MV-4-11 (cell line): ENCODE measurements at places on chromosomes 1 and 21.
A peak's percentile ranks its signal among the peaks of the same experiment; 100 is the strongest.

DNA sequence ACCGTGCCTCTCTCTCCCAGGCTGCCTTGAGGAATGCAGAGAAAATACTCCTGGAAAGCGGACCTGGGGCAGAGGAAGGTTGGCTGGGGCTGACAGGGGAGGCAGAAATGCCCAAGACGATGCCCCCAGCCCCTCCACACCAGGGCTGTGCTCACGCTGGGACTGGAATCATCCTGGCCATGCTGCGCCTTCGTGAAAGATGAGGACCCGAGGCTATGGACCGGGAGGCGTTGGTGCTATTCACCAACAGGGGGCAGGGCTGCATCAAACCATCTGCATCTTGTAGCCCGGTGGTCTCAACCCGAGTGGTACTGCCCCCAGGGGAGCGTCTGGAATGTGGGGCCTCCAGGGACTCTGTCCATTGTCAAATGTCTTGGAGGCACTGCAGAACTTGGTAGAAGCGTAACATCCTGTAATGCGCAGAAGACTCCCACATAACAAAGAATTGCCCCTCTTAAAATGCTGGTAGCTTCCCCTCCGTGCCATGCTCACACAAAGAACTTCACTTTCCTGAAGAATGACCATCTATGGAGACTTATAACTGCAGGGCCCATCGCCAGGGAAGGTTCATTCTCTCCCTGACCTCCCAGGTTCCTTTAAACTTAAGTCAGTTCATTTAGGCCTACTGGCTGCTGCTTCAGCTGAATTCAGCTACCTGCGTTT, 251.2 kb downstream of the RRAGC start:
- no peak for DNase-seq

GRCh38 chr1:30012455-30013440, 710.6 kb downstream of the MATN1 start:
- no peak for DNase-seq

DNA sequence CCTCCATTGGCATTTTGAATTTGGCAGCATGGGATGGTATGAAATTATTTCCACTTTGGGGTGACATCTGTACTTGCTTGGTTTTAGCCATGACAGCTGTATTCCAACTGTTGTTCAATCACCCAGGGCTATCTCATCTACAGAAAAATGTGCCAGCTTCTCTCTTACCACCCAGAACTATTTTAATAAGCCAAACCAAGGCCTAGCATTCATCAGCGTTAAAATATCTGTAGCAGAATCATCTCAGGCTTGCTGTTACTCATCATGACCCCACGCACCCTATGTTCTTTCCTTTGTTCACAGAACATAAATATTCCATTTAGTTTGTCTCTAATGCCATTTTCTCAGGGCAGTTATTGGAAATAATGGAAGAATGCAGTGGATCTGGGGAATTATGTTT, 49.8 kb downstream of the GIPC2 start:
- no peak for DNase-seq

GRCh38 chr1:21815724-21816321, 3.8 kb downstream of the LDLRAD2 start:
- DNase-seq: peak; percentile 83

DNA sequence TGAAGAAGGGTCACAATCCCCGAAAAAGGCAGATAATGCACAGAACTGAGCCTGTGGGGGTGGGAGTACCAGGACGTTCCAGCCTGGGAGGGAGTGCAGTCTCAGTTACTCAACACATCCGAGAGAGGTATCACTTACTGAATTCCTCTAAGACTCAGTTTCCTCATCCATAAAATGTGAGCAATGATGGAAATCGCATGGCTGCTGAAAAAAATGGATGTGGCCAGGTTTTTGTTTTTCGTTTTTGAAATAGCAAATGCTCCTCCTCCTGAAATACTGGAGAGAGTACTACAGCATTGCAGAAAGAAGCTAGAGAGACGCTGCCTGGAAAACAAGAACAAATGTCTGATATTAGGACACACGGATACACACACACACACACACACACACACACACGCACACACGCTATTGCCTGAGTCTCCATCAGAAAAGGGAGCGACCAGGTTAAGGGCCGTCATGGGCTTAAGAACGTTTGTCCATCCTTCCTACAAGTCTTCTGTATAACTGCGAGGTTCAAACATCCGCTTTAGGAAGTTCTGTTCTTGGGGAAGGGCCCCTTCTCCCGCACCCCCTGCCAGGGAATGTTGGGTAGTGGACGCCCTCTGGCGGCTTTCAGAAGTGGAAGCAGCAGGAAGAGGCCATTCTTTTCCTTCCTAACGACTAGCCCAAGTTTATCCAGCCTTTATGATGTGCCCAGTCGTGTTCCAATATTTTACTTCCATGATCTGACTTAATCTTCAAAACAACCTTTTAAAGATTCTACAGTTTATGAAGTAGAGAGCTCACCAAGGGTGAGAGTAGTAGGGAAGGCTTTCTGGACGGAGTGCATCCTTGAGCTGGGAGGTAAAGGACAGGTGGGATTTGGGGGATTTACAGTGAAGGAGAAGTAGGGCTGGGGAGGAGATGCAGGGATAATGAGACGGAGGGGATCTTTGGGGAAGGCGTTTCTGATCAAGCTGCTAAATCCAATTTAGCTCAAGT, 699 bp upstream of the NES start:
- peak; percentile 62 for DNase-seq

DNA sequence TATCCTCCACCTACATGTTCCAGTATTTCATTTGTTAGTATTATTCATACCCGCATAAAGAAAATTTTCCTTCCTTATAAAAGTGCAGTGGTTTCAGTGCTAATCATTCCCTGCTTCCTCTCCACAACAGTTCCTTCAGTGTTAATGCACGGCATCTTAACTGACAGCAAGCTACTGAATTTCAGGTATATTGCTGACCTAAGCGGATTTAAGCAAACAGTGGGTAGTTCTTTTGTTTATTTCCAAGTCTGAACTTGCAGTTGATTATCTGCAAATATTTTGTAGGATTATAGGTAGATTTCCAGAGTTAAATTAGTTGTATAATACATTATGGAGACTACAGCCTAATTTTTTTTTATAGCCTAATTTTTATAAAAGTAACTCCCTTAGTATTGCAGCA, 15.1 kb upstream of the DR1 start:
- no peak for DNase-seq

GRCh38 chr1:1034439-1034781, 14.5 kb downstream of the AGRN start:
- DNase-seq: no peak

- DNase-seq: no peak
Measured at GRCh38 chr1:25615172-25615541, 1.4 kb upstream of the MAN1C1 start.

- DNase-seq: no peak
Measured at GRCh38 chr21:29368906-29369305, 70.2 kb downstream of the BACH1 start.

DNA sequence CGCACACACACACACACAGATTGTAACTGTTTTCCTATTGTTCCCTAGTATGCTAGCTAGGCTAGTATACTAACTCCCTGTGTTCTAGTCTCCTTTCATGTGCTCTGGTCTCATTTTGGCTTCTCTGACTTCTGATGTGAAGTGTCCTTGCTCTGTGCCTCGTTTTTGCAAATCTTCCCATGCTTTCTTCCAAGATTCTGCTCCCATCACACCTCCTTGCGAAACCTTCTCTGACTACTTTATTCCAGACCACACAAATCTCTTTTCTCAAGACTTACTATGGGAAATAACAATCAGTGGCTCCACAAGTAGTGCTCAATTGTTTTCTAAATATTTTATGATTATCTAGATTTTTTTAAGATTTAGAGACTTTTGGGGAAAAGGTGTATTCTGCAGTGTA, 10.3 kb downstream of the PRRX1 start:
- no peak for DNase-seq

DNA sequence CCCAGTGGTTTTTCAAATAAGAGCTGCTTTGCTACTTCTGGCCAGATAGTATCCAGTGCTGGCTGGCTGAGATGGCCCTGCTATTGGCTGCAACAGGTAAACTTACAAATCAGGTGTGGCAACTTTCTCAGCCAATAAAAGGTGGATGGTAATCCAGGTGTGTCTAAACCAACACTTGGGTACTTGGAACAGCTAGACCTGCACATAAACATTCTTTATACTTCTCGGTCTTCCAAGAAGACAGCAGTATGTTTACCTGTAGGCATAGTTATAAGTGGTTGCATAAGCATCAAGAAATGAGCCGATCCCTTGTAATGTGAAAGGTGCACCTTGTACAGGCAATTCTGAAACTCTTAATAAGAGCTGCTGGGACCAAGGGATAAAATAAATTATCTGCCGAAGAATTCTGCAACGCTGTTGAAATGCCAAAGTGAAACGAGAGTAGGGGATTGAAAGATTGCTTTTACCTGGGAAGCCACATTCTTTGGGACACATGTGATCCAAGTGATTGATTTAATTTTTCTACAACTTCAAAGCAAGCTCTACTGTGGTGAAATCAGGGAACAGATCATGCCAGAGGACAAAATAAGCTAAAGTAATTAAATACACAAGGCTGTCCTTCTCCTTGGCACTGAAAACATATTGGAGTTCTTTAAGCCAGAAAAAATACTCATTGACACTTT, at the start of gene CLDN8:
Gene CLDN8 (minus strand): TSS at position 57 of the 683 bp plus-strand sequence. CDS start 172 bp downstream, outside the sequence.
- no peak for DNase-seq

DNA sequence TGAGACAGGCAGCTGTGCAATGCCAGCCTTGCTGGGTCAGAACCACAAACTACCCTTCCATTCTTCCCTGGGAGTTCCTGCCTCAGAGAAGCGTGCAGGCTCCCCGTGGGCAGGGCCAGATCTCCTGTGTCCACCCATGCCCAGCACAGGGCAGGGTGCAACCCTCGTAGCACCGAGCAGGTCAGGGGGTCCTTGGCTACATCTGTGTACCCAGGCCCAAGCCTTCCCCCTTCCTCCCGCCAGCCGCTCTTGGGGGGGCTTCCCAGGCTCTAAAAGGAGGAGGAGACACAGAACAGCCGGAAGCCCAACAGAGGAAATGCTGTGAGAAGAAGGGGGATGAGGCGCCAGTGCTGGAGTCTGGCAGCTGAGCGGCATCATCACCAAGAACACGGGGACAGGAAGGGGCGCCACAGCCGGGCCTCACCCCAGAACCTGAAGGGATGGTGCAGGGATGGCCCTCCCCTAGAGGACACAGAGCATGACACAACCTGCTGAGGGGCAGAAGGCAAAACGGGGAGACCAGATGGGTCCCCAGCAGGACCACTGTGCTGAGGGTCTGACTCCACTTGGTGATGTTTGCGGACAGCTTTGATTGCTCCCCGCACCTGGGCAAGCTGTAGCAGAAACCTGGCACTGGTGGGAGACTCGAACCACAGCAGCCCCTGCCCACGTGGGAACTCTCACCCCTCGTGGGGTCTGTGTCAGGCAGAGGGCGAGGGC, 233.2 kb downstream of the NPHP4 start:
- no peak for DNase-seq

DNA sequence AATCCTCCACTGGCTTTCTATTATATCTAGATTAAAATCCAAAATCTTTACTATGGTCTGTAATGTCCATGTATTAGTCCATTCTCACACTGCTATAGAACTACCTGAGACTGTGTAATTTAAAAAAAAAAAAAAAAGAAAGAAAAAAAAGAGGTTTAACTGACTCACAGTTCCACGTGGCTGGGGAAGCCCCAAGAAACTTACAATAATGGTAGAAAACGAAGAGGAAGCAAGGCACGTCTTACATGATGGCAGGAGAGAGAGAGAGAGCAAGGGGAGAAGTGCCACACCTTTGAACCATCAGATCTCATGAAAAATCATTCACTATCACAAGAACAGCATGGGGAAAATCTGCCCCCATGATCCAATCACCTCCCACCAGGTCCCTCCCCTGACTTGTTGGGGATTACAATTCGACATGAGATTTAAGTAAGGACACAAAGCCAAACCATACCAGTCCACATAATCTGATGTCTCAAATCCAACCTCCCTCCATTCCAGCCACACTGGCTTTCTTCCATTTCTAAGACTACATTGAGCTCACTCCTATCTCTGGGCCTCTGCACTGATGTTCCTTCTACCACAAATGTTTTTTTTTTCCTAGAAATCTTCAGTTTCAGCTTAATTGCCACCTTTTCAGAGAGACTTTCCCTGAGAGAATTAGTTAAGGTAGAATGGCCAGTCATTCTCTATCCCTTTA, 92.4 kb downstream of the EIF4G3 start:
- no peak for DNase-seq
